ENCODE measurements at places on chromosomes 1 and 21.
A peak's percentile ranks its signal among the peaks of the same experiment; 100 is the strongest.

DNA sequence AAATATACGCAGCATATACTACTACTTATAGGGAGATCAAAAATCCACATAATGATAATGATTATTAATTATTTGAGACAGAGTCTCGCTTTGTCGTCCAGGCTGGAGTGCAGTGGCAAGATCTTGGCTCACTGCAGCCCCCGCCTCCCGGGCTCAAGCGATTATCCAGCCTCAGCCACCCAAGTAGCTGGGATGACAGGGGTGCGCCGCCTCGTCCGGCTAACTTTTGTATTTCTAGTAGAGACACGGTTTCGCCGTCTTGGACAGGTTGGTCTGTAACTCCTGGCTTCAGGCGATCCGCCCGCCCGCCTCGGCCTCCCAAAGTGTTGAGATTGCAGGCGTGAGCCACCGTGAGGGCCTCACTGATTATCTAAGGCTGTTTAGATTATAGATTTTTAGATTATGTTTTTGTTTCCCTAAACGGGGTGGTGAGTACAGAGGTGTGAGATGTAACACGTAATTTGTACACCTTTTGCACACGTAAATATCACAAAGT, 548 bp upstream of the SLC25A33 start:
- no peak for DNase-seq

GRCh38 chr1:182677397-182678098, 6.8 kb downstream of the RGS8 start:
- no peak for DNase-seq

DNA sequence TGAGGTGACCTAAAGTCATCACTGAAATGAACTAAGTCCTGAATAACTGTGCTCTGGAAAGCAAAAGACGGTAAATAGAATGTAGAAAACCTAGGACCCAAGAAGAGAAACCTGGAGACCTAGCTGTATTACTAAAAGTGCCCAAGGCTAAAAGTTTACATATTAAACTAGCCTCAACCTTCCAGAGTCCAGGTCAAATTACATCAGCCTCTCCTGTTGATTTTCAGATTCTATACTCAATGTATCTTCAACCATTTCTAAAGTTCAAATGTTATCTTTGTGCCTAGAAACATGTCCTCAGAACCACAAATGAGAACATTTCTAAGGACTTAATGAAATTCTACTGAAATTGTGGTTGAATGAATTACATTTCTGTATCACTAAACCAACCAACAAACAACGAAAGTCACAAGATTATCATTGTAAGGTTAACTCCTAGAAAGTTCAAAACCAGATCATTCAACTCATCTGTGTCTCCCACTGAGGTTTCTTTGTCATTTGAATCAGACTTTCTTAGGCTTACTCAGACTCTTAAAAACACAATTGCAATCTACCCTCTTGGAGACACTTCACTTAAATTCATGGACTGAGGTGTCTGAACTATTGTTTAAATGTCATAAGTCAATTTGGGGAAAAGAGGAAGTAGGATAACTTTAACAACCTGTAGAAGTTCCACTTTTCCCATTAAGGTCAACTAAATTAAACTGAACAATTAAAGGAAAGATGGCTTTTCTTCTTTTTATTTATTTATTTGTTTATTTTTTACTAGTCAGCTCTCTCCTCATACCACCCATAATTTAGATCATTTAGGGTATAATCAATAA, 207.7 kb downstream of the BARHL2 start:
- no peak for DNase-seq

- no peak for DNase-seq
These were observed 510.2 kb downstream of the KCNT2 start for GRCh38 chr1:196098000-196098399.

DNA sequence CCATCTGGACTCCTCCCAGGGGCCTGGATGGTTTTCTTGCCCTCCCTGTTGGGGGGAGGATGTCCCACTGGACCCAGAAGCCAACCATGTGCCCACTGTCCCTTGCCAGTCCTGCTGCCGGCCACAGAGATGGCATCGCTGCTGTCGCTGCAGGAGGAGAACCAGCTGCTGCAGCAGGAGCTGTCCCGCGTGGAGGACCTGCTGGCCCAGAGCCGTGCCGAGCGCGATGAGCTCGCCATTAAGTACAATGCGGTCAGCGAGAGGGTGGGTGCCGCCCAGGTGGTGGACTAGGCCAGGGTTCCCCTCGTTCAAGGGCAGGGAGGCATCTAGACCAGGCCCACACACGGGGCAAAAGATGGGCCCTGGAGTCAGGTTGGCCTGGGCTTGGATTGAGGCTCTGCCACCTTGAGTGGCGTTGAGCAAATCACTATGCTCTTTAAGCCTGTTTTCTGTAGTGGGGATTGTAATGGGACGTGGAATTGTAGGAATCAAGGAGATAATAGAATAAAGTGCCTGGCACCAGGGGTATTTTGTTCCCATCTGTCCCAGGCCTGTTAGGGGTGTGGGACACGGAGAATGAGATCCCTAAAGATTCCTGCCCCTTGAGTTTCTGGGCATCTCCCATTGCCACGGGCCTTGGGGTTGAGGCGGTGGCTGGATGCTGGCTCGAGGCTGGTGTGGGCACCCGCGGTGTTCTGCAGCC, 2.6 kb downstream of the CROCC start:
- no peak for DNase-seq

DNA sequence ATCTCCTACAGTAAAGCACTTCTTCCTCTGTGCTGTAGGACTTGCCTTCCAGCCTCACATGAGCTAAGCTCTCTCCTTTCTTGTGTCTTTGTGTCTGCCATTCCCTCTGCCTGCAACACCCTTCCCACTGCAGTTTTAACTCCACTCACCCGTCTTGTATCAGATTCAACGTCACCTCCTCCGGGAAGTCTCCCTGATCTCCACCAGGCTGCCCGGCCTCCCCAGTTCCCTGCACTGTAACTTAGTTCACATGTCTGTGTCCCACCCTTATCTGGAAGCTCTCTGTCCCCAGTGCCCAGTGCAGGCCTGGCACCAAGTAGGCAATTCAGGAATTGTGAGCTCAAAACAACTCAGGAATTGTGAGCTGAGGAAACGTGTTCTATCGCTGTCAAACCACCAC, 96.4 kb downstream of the GLIS1 start:
- no peak for DNase-seq

DNA sequence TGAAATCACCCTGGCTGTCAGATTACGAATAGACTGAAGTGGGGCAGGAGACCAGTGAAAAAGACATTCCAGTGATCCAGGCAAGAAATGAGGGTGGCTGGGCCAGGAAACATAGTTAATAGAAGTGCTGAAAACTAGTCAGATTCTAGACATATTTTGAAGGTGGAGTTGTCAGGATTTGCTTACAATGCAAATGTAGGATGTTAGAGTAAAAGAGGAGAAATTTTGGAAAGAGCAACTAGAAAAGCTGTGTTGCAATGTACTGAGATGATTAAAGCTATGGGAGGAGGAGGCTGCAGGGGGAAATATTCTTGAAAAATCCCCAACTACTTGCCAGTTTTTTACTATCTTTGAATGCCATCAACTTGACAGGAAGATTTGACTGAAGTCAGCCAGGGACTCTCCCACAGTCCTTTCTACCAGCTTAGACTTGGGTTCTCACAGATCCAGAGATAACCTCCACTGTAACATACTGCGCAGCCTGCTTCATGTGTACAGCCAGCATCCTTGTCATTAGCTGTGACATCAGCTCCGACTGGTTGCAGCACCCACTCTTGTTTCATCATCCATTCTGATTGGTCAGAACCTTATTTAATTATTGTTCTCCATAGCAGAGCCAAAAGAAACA, 109.7 kb downstream of the TSEN15 start:
- no peak for DNase-seq

DNA sequence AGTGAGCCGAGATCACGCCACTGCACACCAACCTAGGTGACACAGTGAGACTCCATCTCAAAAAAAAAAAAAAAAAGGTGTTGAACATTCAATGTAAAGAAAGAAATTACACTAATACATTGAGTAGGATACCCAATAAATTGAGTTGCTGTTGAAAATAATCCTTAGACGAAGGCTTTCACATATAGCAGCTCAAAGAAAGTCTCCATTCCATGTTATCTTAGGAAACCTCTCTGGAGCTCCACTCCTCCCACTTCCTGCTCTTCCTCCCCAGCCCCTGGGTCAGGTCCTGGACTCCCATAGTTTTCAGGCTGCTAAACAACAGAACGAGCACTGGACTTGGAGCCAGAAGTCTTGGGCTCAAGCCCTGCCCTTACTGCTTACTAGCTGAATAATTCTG, 15.6 kb upstream of the CNR2 start:
- no peak for DNase-seq

DNA sequence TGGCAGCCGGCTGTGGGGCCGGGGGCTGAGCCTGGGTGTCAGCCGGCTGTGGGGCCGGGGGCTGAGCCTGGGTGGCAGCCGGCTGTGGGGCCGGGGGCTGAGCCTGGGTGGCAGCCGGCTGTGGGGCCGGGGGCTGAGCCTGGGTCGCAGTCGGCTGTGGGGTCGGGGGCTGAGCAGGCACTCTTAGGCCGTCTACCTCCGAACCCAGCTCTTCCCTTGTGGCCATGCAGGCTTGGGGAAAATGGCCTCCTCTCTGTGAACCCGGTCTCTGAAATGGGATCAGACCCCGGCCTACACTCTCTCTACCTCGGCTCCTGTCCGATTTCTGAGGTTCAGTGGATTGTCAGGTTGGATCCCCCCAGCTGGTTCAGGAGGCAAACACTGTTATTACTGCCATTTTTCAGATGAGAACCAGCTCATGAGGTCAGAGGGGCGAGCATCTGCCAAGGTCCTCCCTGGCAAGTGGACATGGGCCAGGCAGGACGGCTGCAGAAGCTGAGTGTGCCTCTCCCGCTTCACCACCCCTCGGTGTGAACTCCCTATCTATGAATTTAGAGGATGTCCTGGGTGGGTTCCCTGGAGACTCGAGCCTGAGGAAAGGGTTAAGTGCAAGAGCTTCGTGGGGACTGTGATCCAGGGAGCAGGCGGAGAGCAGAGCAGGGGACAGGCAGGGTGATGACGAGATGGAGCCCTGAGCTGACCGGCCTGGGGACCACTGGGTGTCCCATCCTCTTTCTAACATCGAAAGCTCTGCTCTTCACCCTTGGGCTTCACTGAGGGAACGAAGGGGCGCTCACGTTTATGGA, 10.9 kb upstream of the COL18A1 start:
- DNase-seq: no peak

DNA sequence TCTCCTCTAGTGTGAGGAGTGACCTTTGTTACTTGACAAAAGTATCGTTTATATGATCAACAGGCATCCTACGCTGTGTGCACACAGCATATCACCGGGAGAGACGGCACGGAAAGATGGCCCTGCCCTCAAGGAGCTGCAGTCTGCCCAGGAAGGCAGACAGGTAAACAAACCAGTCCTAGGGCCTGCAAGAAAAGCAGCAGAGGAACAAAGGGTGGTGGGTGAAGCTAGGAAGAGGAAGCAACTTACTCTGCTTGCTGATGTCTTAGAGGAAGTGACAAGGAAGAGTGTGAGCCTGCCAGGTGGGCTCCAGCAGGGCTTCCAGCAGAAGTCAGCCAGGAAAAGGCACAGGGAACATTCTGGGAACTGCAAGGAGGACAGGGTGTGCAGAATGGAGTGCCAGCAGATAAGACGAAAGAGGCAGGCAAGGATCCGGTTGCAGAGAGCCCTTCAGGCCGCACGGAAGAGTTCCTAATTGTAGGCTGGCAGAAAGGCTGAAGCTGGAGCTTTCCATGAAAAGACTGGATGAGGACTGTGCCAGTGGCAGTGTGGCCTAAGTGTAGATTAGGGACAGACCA, 106.7 kb downstream of the SLC45A1 start:
- DNase-seq: peak; percentile 82

DNA sequence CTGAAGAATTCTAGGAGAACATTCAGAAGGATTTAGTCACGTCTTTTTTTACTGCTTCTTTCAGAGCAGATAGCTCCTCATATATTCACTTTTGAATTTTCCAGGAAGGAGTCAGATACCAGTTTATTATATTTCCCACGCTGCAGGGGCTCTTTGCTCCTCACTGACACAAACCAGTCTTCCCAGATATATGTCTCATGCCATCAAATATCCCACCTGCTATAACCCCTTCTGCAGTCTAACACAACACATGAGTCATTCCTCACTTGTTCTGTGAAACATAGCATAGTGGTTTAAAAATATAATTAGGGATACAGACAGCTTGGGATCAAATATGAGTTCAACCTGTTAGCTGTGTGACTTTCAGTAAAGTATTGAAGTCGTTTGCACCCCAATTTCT, 251.7 kb upstream of the DPYD start:
- no peak for DNase-seq

DNA sequence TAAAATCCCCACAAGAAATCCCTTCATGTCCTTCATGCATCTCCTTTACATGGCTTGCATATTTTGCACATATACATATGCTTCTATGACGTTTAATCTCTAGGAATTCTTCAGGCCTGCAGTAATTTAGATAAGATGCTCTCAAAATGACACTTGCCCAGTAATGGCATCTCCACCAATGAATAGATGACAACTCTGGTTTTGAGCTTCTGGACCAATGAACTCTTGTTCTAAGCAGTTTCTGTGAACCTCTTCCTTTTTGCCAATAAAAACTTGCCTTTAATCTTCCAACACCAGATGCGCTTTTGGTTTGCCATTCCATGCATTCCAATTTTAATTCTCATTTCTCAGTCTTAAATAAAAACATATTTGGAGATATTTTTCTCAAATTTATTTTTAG, 189.8 kb upstream of the OLFM3 start:
- no peak for DNase-seq

DNA sequence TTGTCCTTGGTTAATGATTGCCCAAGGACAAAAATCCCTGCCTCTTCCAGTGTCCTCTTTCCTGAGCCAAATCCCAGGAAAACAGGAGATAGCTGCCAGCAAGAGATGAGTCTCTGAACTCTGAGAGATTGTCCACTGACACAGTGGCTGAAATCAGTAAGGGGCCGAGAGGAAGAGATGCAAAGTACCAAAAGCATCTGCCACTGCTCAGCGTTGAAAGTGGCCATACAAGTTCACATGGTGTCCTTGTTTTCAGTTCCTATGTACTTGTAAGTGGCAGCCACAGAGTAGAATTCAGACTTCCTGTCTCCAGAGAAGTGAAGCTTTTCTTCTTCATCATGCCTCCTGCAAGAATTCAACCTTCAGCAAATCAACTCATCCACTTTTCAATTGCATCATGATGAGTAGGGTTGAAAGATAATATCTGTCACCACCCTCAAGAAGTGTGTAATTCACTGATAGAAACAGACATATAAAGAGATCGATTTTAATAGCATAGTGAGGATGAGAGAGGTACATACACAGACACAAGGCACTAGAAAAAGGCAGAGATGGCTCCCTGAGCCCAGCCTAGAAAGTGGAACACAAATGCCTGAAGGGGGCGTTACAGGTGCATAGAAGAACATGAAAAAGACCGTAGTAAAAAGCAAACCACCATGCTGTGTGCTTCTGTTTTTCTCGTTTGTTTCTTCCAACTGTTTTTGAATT, 185.8 kb downstream of the MRPL39 start:
- DNase-seq: no peak

- no peak for DNase-seq
These were observed 2.3 kb downstream of the LHX9 start for GRCh38 chr1:197919346-197920066.

GRCh38 chr1:221712198-221712684, 29.6 kb downstream of the DUSP10 start:
- DNase-seq: no peak

DNA sequence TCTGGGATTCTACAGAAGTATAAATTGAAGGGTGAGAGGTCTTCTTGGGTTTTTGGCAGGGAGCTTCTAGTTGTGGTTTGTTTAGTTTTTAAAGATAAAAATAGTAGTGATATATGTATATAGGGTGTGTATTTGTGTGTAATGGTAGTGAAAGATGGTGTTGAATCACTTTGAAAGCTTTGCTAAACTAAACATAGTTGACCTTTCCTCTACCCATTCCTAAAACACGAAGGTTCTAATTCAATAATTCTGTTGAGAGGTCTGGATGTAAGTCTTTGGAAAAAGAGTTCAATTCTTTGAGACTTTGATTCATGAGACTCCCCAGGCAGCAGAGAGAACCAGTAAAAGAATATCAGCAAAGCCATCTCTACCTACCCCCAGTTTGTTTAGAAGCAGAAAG, 247.9 kb upstream of the DUSP10 start:
- no peak for DNase-seq
